ENCODE measurements at places on chromosomes 12 and 14. TPM values are rescaled to one million over a fixed set of nuclear protein-coding genes. Genes with fewer than 3 reads are reported as not detected.

TMTC1 gene
- total RNA-seq, result 8.9 TPM

DTX1 gene
- not detected for total RNA-seq

VWF gene
- 1.5 TPM for total RNA-seq

JKAMP gene
- total RNA-seq, result 120 TPM

BICDL1 gene
- total RNA-seq, result 0.46 TPM

PLCZ1 gene
- not detected for total RNA-seq

NFATC4 gene
- total RNA-seq, result 36.8 TPM

RDH16 gene
- 0.30 TPM for total RNA-seq

ADAM20 gene
- total RNA-seq, result 2.4 TPM

POMT2 gene
- 18.9 TPM for total RNA-seq

BHLHE41 gene
- 27.8 TPM for total RNA-seq

SERPINA9 gene
- total RNA-seq, result not detected

C14orf39 gene
- total RNA-seq, result not detected

FAM186B gene
- total RNA-seq, result 0.09 TPM

C12orf42 gene
- not detected for total RNA-seq

NDRG2 gene
- 0.89 TPM for total RNA-seq

CLBA1 gene
- total RNA-seq, result 9.2 TPM

CCDC196 gene
- total RNA-seq, result not detected

TMEM63C gene
- total RNA-seq, result 0.30 TPM

PCNX1 gene
- 68.2 TPM for total RNA-seq

CACNA1C gene
- total RNA-seq, result 2.5 TPM

LMO3 gene
- 0.14 TPM for total RNA-seq

GYS2 gene
- not detected for total RNA-seq

ALX1 gene
- 0.18 TPM for total RNA-seq
